Spinal cord (tissue), 10 donors: ENCODE measurements at places on chromosomes 4 and X. TPM values are rescaled to one million over a fixed set of nuclear protein-coding genes. Genes with fewer than 3 reads are reported as not detected.

SSX4B gene
- not detected for total RNA-seq

ADAMTS3 gene
- total RNA-seq, result 16.9 TPM

SHOX gene
- 0.06 TPM for total RNA-seq

P2RY8 gene
- total RNA-seq, result 0.39 TPM

HGFAC gene
- 0.40 TPM for total RNA-seq

NAP1L5 gene
- total RNA-seq, result 166 TPM

ATP5ME gene
- 726 TPM for total RNA-seq

PCGF3 gene
- total RNA-seq, result 45.6 TPM
